ENCODE measurements at places on chromosomes 6 and 20. TPM values are rescaled to one million over a fixed set of nuclear protein-coding genes. Genes with fewer than 3 reads are reported as not detected.

The RBBP9 gene
- 7.5 TPM for total RNA-seq

The MLN gene
- not detected for total RNA-seq

The TRIM40 gene
- not detected for total RNA-seq

The MAFB gene
- 1.6 TPM for total RNA-seq

The WFDC5 gene
- not detected for total RNA-seq

The SNAP25 gene
- total RNA-seq = 0.76 TPM

The ISM1 gene
- not detected for total RNA-seq

The ALDH5A1 gene
- 2.3 TPM for total RNA-seq

The CST4 gene
- not detected for total RNA-seq

The SLA2 gene
- 13.6 TPM for total RNA-seq

GRCh38 chr6:52976149-52976548, 18.9 kb downstream of the GSTA4 start:
- H3K36me3 ChIP-seq = no peaks in the 10 kb centered on the region
- no peak for DNase-seq

GRCh38 chr6:6851059-6851948, 256.5 kb upstream of the RREB1 start:
- peaks cover 13% of the 10 kb centered on the region for H3K27me3 ChIP-seq
- H3K4me3 ChIP-seq = no peak overlapping the region
- peaks cover 4% of the 10 kb centered on the region for H3K4me1 ChIP-seq
- H3K27ac ChIP-seq = no peak overlapping the region
- H3K36me3 ChIP-seq = peaks cover 1% of the 10 kb centered on the region

- H3K4me3 ChIP-seq = no peak overlapping the region
- H3K4me1 ChIP-seq = peaks cover 5% of the 10 kb centered on the region
- H3K27me3 ChIP-seq = no peaks in the 10 kb centered on the region
- H3K27ac ChIP-seq = no peak overlapping the region
- DNase-seq = no peak
- H3K36me3 ChIP-seq = no peaks in the 10 kb centered on the region
Observed at GRCh38 chr6:153215242-153215641, 84.2 kb upstream of the RGS17 start.

- DNase-seq = no peak
- H3K4me3 ChIP-seq = no peak overlapping the region
- H3K36me3 ChIP-seq = no peaks in the 10 kb centered on the region
Observed at GRCh38 chr6:154703124-154703523, 30.1 kb upstream of the SCAF8 start.

- H3K4me1 ChIP-seq = no peaks in the 10 kb centered on the region
- no peak for DNase-seq
- H3K36me3 ChIP-seq = no peaks in the 10 kb centered on the region
- no peak overlapping the region for H3K27ac ChIP-seq
- H3K4me3 ChIP-seq = no peak overlapping the region
- peaks cover 39% of the 10 kb centered on the region for H3K27me3 ChIP-seq
Observed at GRCh38 chr6:31058128-31058894, 48.0 kb downstream of the MUC22 start.

GRCh38 chr20:19045371-19045770, 167.1 kb upstream of the SLC24A3 start:
- H3K4me3 ChIP-seq = no peak overlapping the region
- H3K27ac ChIP-seq = no peak overlapping the region
- H3K27me3 ChIP-seq = peaks cover 23% of the 10 kb centered on the region
- no peaks in the 10 kb centered on the region for H3K36me3 ChIP-seq

- no peaks in the 10 kb centered on the region for H3K4me1 ChIP-seq
- no peak overlapping the region for H3K27ac ChIP-seq
- H3K4me3 ChIP-seq = no peak overlapping the region
- DNase-seq = no peak
- no peaks in the 10 kb centered on the region for H3K27me3 ChIP-seq
Observed at GRCh38 chr20:9075264-9076095, 6.6 kb downstream of the PLCB4 start.

- H3K27ac ChIP-seq = no peak overlapping the region
- H3K4me1 ChIP-seq = no peaks in the 10 kb centered on the region
- DNase-seq = no peak
- no peaks in the 10 kb centered on the region for H3K36me3 ChIP-seq
- no peak overlapping the region for H3K4me3 ChIP-seq
Observed at GRCh38 chr6:14516956-14517355, 399.4 kb downstream of the CD83 start.

GRCh38 chr20:605237-605636, 4.9 kb downstream of the TCF15 start:
- H3K4me1 ChIP-seq = no peaks in the 10 kb centered on the region
- H3K27ac ChIP-seq = no peak overlapping the region
- no peaks in the 10 kb centered on the region for H3K36me3 ChIP-seq
- peaks cover 5% of the 10 kb centered on the region for H3K27me3 ChIP-seq
- DNase-seq = no peak
- no peak overlapping the region for H3K4me3 ChIP-seq

DNA sequence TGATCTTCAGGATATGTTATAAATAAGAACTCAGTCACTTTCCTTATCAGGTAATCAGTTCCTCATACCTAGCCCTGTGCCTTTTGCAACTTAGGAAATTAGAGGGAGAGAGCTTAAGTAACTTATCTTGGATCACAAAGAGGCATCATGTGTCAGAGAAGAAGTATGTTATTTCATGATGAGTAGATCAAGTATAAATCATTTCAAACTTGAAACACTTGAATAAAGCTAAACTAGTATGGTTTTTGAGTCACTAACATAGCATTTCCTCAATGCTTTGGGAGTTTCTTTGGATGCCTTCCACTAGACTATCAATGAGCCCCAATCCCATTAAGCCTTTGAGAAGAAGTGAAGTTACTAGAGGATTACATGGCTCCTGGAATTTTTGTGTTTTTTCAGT, 102.6 kb upstream of the TNFAIP3 start:
- no peak overlapping the region for H3K4me3 ChIP-seq
- DNase-seq = no peak
- H3K36me3 ChIP-seq = no peaks in the 10 kb centered on the region
- no peaks in the 10 kb centered on the region for H3K27me3 ChIP-seq

- H3K27ac ChIP-seq = peak overlapping the region; percentile 46
- H3K4me1 ChIP-seq = peaks cover 9% of the 10 kb centered on the region
- H3K4me3 ChIP-seq = no peak overlapping the region
- H3K36me3 ChIP-seq = peaks cover 8% of the 10 kb centered on the region
- no peaks in the 10 kb centered on the region for H3K27me3 ChIP-seq
- no peak for DNase-seq
Observed at GRCh38 chr6:24824142-24824938, 25.6 kb upstream of the ARMH2 start.

DNA sequence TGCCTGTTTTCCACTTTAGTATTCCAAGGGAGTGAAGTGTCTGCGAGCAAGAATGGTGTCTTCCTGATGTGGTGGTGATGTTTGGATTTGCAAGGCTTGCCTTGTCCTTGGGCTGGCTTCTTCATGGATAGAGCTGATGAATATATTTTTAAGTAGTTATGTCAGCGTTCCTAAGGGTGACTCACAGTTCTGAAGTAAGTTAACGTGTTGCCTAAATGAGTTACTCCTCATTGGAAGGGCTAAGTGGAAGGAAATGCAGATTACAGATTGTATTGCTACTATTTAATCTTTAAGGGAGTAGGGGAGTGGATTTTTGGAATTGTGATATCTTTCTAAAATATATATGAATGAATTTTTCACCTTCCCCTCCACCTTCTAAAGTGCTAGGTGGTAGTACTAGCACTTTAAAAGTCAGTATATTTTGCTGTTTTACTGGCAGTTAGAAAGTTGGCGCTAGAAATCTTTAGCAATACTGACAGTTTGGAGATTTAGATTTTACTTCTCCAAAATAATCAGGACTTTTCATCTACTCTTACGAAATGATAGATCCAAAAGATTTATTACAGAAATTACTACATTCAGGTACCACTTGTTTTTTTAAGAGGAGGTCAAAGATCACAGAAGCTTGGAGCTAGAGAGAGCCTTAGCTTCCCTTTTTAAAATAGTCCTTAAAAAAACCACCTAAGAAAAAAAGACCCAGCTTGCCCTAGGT, 197.4 kb downstream of the JARID2 start:
- H3K4me3 ChIP-seq = no peak overlapping the region
- DNase-seq = no peak
- peaks cover 60% of the 10 kb centered on the region for H3K4me1 ChIP-seq

DNA sequence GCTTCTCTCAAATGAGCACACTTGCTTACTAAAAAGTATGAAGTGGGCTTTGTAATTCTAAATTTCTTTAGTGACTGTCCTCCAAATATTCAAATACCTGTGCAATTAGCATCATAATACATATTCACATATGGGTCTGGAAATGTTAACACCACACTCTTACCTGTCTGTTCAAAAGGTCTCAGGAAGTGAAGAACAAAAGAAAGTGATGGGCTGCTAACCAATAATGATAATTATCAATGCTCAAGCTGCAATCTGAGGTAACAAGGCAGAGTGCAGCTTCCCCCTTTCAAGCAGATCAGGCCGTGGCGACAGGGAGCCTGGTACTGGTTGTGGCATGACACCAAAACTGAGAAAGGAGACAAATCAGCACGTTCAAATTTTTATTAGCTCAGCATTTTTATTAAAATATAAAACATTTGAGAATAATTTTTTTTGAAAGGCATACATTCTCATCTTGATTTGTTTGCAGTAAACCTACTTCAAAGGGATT, 1044.7 kb upstream of the EPHA7 start:
- no peak overlapping the region for H3K27ac ChIP-seq
- H3K27me3 ChIP-seq = no peaks in the 10 kb centered on the region
- no peak for DNase-seq

- no peak overlapping the region for H3K4me3 ChIP-seq
- no peak for DNase-seq
- peaks cover 26% of the 10 kb centered on the region for H3K36me3 ChIP-seq
- H3K27ac ChIP-seq = no peak overlapping the region
- H3K27me3 ChIP-seq = peaks cover 11% of the 10 kb centered on the region
Observed at GRCh38 chr6:142716097-142716496, 228.9 kb downstream of the HIVEP2 start.

DNA sequence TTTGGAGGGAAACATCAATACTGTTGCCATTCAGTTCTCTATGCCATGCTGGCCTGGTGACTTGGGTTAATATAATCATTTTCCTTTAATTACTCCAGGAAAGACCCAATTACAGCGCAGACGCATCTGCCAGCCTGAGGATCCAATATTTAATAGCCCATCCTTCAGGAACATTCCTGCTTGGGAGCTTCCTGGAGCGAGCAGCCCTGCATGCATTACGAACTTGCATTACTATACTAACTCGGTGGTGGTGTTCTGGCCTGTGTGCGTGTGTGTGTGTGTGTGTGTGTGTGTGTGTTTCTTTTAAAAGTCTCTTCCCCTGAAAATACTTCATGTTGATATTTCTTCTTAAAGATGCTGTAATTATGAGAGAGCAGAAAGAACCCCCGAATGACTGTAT, 26.5 kb downstream of the PMEPA1 start:
- peaks cover 20% of the 10 kb centered on the region for H3K27me3 ChIP-seq
- peaks cover 15% of the 10 kb centered on the region for H3K4me1 ChIP-seq
- no peak for DNase-seq
- no peak overlapping the region for H3K27ac ChIP-seq
- no peaks in the 10 kb centered on the region for H3K36me3 ChIP-seq

DNA sequence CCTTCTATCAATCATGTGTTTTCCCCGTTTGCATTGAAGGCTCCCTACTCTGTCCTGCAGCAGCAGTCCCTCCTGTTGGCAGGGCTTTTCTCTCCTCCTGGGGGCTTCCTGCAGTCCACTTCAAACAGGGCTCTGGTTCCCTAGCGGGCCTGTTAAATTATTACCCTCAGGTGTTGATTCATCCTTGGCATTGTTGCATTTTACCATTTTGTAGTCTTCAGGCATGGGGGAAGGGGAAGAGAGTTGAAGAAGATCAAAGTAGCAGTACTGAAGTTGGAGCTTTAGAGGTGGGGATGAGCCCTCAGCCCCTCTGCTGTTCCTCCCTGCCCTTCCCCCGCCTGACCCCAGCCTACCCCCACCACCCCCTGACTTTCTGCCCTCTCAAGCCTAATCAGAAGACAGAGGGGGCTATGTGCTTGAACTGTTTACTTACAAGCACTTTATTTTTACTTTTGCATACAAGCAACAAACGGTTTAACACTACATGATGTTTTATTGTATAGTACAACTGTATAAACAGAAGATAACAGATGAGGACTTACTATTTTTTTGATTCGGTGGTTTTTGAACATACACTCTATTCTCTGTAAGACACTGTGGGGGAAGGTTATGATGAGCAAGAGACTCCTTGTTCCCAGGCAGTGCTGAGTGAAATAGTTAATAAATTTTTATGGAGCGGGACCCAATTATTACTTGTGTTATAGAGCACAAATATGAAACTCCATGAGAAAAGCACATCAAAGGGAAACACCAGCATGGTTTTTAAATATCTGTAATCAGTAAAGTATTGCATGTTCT, 169.7 kb downstream of the EYA4 start:
- H3K27ac ChIP-seq = no peak overlapping the region
- H3K27me3 ChIP-seq = no peaks in the 10 kb centered on the region

DNA sequence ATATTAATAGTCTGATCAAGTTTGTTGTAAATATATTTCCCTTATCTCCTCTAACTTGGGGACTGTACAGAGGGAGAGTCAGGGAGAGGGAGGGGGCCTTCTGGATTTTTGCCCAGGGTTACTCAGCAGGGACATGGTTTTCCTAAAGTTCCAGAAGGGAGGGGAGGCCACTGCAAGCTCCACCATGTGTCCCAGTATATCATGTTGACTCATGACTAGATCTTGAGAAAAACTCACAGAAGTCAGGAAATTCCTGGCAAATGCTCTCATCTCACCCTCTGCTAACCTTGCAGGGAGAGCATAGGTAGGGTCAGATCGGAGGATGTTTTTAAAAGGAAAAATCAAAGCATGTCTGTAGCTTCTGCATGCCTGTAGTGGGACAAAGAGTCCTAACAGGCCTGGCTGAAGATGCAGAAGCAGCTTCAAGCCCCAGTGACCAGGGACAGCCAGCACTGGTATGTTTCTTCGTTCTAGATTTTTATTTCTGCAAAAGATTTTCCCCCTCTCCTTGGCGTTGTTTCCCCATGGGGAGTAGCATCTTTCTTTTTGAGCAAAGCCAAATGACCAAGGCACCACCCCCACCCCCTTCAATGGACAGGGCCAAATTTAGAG, 272.9 kb upstream of the SUPT3H start:
- no peaks in the 10 kb centered on the region for H3K27me3 ChIP-seq
- DNase-seq = no peak
- no peak overlapping the region for H3K27ac ChIP-seq
- H3K36me3 ChIP-seq = no peaks in the 10 kb centered on the region
- no peak overlapping the region for H3K4me3 ChIP-seq

DNA sequence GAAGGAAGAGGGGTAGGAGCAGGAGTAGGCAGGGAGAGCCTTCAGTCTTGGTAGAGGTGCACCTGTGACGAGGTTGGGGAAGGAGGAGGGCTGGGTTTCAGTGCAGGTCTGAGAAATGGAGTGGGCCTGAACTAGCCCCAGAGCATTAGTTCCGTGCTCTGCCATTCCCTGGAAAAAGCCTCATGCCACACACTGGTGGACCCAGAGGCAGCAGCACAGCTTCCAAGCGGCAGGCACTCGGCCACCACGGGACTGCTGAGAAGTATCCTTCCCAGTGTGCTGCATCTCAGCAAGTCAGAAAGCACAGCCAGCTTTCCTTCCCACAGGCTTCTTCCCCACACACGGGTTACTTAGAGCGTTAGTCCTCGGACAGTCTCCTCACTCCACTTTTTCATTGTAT, 77.3 kb upstream of the KIF25 start:
- H3K27ac ChIP-seq = no peak overlapping the region
- H3K27me3 ChIP-seq = no peaks in the 10 kb centered on the region
- no peaks in the 10 kb centered on the region for H3K4me1 ChIP-seq
- DNase-seq = no peak
- H3K36me3 ChIP-seq = no peaks in the 10 kb centered on the region
- H3K4me3 ChIP-seq = no peak overlapping the region

All from natural killer cell treated with Interleukin-12 subunit alpha and Interleukin-12 subunit beta and Interleukin-15 and Interleukin-18, amount 100 ng/mL, for 72 hours (primary cell).